ENCODE measurements at places on chromosomes 3 and 15. TPM values are rescaled to one million over a fixed set of nuclear protein-coding genes. Genes with fewer than 3 reads are reported as not detected.
A peak's percentile ranks its signal among the peaks of the same experiment; 100 is the strongest.

The FBXW12 gene
- total RNA-seq = not detected

The MYL3 gene
- total RNA-seq = not detected

The FBLN2 gene
- total RNA-seq = 24.9 TPM

The ITGA11 gene
- total RNA-seq = 0.03 TPM

The P2RY14 gene
- not detected for total RNA-seq

The CADM2 gene
- 13.3 TPM for total RNA-seq

DNA sequence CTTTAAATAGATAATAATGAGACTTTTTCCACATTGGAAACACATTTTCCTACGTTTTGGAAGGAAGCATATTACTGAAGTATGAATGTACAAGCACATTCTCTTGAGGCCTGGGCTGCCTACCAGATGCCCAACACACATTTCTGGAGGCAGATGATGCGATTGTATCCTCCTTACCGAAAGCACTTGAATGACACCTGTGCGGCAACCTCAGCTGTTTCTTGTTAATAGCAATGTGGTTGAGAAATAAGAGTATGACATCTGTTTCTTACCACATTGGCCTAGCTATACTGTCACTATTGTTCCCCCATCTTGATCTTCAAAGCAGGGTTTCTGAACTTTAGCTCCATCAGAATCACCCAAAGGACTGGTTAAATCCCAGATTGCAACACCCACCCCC, 84.8 kb downstream of the ARPP21 start:
- H3K4me1 ChIP-seq = no peaks in the 10 kb centered on the region
- peaks cover 77% of the 10 kb centered on the region for H3K27me3 ChIP-seq
- DNase-seq = no peak
- no peak overlapping the region for H3K27ac ChIP-seq
- H3K4me3 ChIP-seq = no peak overlapping the region

DNA sequence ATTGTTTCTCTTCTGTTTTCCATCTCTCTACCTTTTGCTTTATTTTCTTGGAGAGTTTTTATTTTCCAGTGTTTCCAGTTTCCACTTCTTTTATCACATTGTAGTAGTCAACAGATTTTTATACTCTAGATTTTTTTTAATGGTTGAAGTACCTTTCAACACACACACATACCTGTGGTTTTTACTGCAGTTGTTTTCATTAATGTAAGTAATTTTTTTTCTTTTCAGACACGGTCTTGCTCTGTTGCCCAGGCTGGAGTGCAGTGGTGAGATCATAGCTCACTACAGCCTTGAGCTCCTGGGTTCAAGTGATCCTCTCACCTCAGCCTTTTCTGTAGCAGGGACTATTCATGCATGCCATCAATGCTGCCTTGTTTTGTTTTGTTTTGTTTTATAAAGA, 472.5 kb upstream of the SGO1 start:
- no peaks in the 10 kb centered on the region for H3K36me3 ChIP-seq
- no peak overlapping the region for H3K4me3 ChIP-seq
- no peak for DNase-seq
- H3K4me1 ChIP-seq = no peaks in the 10 kb centered on the region
- no peaks in the 10 kb centered on the region for H3K27me3 ChIP-seq

GRCh38 chr3:94405258-94406035, 342.6 kb downstream of the NSUN3 start:
- no peaks in the 10 kb centered on the region for H3K4me1 ChIP-seq
- no peak overlapping the region for H3K4me3 ChIP-seq
- no peaks in the 10 kb centered on the region for H3K27me3 ChIP-seq
- H3K36me3 ChIP-seq = no peaks in the 10 kb centered on the region

- no peak for DNase-seq
- H3K27ac ChIP-seq = no peak overlapping the region
- no peaks in the 10 kb centered on the region for H3K27me3 ChIP-seq
- no peak overlapping the region for H3K4me3 ChIP-seq
- peaks cover 20% of the 10 kb centered on the region for H3K4me1 ChIP-seq
Observed at GRCh38 chr3:119911748-119912147, 129.8 kb downstream of the NR1I2 start.

GRCh38 chr15:29143909-29144635, 125.5 kb downstream of the NSMCE3 start:
- H3K27me3 ChIP-seq = no peaks in the 10 kb centered on the region
- H3K4me1 ChIP-seq = peaks cover 15% of the 10 kb centered on the region
- no peak overlapping the region for H3K4me3 ChIP-seq
- DNase-seq = no peak
- no peak overlapping the region for H3K27ac ChIP-seq

- H3K36me3 ChIP-seq = peaks cover 8% of the 10 kb centered on the region
- no peaks in the 10 kb centered on the region for H3K4me1 ChIP-seq
- no peak for DNase-seq
- H3K27ac ChIP-seq = no peak overlapping the region
Observed at GRCh38 chr15:70060993-70061305, 36.8 kb downstream of the TLE3 start.

DNA sequence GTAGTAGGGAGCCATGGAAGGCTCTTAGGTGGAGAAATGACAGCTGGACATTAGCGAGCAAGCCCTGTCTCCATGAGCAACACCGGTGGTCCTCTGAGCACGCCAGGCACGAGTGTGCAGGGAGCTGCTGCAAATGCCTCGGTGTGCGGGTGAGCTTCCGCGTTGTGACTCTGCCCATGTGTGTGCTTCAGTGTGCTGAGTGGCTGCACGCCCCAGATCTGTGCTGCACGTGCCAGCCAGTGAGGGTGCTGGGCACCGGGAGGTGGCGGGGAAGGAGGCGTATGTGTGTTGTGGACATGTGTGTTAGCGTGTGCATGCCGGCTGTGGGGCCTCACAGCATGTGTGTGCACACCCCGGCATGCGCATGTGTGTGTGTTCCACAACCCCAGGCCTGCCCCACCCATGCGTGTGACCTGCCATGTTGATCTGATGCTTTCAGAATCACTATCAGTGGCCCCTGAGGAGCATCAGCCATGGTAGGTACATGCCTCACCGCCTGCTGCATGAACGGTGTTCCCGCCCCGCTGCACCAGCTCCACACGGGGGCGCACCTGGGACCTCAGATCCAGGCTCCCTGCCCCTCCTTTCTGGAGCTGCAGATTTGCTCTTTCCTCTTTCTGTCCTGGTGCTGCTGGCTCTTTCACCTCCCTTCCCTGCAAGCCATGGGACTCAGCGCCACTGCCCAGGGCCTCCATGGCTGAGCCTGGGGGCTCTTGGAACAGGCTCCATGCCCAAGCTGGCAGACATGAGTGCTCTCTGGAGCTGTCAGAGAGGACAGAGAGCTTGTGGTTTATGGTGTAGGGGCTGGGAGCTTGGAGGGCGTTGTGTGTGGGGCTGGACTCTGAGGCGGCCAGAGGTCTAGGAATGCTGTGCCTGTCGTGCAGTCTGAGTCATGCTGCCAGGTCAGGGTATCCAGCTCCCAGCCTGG, 169.4 kb downstream of the TBC1D2B start:
- peak; percentile 91 for DNase-seq
- H3K4me1 ChIP-seq = no peaks in the 10 kb centered on the region

- no peaks in the 10 kb centered on the region for H3K27me3 ChIP-seq
- no peak for DNase-seq
- H3K36me3 ChIP-seq = no peaks in the 10 kb centered on the region
- H3K4me3 ChIP-seq = no peak overlapping the region
Observed at GRCh38 chr3:46298871-46299607, 54.9 kb upstream of the CCR2 start.

DNA sequence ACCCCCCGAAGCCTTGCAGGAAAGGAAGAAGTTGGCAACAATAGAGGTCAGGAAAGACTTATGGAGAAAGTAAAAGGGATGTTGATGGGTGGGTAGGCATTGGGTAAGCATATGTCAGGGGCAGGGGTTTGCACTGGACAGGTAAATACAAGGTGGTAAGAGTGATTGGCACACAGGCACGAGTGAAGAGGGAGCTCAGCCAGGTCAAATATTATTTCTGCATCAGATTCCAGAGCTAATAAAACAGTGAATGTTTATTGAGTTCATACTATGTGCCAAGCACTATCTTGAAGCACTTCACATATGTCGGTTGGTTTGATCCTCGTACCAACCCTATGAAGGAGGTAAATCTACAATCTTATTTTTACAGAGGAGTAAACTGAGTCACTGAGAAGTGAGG, 6.6 kb downstream of the CLSTN2 start:
- H3K27me3 ChIP-seq = peaks cover 10% of the 10 kb centered on the region
- no peak for DNase-seq
- no peak overlapping the region for H3K4me3 ChIP-seq
- H3K4me1 ChIP-seq = no peaks in the 10 kb centered on the region

DNA sequence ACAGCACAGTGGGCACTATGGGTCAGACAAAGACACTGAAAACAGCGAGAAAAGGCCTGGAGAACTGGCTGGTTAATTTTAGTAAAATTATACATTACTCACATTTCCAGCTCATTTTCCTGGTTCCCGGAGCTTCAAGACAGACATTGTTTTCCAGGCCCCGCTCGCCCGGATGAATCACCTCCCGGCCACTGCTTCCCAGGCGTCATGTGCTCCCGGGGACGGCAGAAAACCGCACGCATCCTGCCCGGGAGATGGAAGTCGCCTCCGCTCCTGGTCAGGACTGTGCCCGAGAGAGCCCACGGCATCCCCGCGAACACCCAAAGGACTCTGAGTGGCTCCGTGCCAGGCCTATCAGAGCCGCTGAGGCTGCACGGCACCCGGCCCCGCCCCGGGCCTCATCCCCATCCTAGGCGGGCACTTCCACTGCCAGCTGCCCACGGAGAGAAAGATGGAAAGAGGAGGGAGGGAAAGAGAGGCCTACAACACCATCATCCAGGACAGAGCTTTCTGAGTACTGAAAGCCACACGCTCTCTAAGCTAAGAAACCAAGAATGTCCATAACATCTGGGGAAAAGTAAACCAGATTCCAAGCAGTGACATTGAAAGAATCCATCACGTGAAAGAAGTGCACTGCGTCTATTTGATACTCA, 75.1 kb downstream of the VGLL4 start:
- H3K4me3 ChIP-seq = no peak overlapping the region
- no peak overlapping the region for H3K27ac ChIP-seq
- no peaks in the 10 kb centered on the region for H3K36me3 ChIP-seq
- no peaks in the 10 kb centered on the region for H3K4me1 ChIP-seq
- H3K27me3 ChIP-seq = no peaks in the 10 kb centered on the region

- no peaks in the 10 kb centered on the region for H3K4me1 ChIP-seq
- no peak overlapping the region for H3K4me3 ChIP-seq
- no peak for DNase-seq
Observed at GRCh38 chr15:70119911-70120508, 22.3 kb upstream of the TLE3 start.

- no peak for DNase-seq
- H3K4me1 ChIP-seq = no peaks in the 10 kb centered on the region
- no peaks in the 10 kb centered on the region for H3K36me3 ChIP-seq
- H3K4me3 ChIP-seq = no peak overlapping the region
- H3K27me3 ChIP-seq = no peaks in the 10 kb centered on the region
Observed at GRCh38 chr15:87498560-87498959, 758.0 kb downstream of the NTRK3 start.

- H3K4me3 ChIP-seq = no peak overlapping the region
- no peaks in the 10 kb centered on the region for H3K4me1 ChIP-seq
- DNase-seq = no peak
Observed at GRCh38 chr3:127777332-127777731, 45.0 kb downstream of the MGLL start.

DNA sequence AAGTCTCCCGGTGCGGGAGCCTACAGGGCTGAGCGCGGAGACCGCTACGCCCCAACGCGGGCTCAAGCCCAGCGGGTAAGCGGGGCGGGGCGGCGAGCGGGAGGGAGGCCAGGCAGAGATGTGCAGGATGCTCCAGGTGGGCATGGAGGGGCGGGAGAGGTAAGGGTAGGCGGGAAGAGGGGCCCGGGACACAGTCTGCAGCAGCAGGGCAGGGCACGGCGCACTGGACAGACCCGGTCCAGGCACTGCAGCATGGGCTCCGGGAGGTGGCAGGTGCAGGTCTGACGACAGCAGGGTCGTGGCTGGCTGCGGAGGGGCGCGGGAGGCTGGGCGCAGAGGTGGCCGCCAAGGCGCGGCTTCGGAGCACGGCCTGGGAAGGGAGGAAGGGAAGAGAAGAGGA, 102.8 kb downstream of the GABRB3 start:
- peaks cover 62% of the 10 kb centered on the region for H3K4me1 ChIP-seq
- peak; percentile 43 for DNase-seq
- no peaks in the 10 kb centered on the region for H3K27me3 ChIP-seq

DNA sequence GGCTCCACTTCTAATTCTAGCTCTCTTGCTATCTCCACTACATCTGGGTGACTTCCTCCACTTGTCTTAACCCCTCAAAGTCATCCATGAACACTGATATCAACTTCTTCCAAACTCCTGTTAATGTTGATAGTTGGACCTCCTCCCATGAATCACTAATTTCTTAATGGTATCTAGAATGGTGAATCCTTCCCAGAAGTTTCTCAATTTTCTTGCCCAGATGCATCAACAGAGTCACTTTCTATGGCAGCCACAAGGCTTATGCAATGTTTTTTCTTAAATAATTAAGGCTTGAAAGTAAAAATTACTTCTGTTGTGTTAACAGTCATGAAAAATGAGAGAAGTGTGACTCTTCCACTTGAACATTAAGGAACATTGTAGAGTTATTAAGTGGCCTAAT, 164.3 kb downstream of the PCCB start:
- H3K27ac ChIP-seq = no peak overlapping the region
- DNase-seq = no peak
- no peak overlapping the region for H3K4me3 ChIP-seq
- no peaks in the 10 kb centered on the region for H3K36me3 ChIP-seq

DNA sequence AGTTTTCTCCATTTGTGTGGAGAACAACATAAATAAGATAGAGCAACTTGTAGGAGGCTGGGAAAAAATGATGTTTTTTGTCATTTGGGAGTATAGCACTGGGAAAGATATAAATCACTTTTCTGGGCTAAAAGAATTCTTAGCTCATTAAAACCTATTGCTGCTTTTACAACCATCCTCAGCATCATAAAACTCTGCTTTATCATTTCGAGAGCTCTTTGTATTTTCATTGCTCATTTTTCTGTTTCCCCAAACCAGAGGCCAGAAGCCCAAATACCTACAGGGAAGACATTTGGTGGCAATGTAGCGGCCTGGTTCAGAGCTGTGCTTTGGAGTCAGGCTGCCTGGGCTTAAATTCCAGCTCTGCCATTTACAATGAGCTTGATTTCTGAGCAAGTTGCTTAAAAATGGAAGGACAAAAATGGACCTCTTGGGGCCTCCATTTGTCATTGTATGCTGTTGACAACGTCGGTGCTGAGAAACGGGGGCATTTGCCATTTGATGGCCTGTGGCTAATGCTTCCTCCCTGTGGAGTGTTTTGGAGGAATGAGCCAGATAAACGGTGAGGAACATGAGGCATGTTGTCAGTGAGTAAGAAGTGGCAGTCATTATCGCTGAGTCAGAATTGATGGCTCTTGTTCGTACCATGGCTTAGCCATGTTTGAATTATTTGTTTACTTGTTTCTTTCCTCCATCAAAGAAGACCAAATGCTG, 260.0 kb downstream of the EBLN2 start:
- H3K27ac ChIP-seq = no peak overlapping the region
- H3K4me3 ChIP-seq = no peak overlapping the region

- H3K36me3 ChIP-seq = no peaks in the 10 kb centered on the region
- H3K27ac ChIP-seq = peak within 1 kb of the TSS; percentile 82
Observed at GRCh38 chr3:11643605-11644087, at the start of gene VGLL4. VGLL4 (minus strand) TSS chr3:11643915; CDS start chr3:11643518, 397 bp downstream.

- no peak overlapping the region for H3K27ac ChIP-seq
- no peaks in the 10 kb centered on the region for H3K4me1 ChIP-seq
- no peaks in the 10 kb centered on the region for H3K27me3 ChIP-seq
- no peak overlapping the region for H3K4me3 ChIP-seq
- DNase-seq = no peak
Observed at GRCh38 chr3:107710851-107711250, 188.1 kb downstream of the BBX start.

GRCh38 chr3:10223676-10224639, 24.3 kb upstream of the TATDN2 start:
- no peaks in the 10 kb centered on the region for H3K36me3 ChIP-seq
- no peak for DNase-seq
- H3K27ac ChIP-seq = no peak overlapping the region
- peaks cover 13% of the 10 kb centered on the region for H3K4me1 ChIP-seq
